ENCODE measurements at places on chromosomes 16 and 17.

- no peak for DNase-seq
These were observed 963.6 kb upstream of the GOT2 start for GRCh38 chr16:59697761-59698160.

GRCh38 chr17:3710951-3711383 is 12.7 kb upstream of the HASPIN start:
- DNase-seq = peak; percentile 84

DNA sequence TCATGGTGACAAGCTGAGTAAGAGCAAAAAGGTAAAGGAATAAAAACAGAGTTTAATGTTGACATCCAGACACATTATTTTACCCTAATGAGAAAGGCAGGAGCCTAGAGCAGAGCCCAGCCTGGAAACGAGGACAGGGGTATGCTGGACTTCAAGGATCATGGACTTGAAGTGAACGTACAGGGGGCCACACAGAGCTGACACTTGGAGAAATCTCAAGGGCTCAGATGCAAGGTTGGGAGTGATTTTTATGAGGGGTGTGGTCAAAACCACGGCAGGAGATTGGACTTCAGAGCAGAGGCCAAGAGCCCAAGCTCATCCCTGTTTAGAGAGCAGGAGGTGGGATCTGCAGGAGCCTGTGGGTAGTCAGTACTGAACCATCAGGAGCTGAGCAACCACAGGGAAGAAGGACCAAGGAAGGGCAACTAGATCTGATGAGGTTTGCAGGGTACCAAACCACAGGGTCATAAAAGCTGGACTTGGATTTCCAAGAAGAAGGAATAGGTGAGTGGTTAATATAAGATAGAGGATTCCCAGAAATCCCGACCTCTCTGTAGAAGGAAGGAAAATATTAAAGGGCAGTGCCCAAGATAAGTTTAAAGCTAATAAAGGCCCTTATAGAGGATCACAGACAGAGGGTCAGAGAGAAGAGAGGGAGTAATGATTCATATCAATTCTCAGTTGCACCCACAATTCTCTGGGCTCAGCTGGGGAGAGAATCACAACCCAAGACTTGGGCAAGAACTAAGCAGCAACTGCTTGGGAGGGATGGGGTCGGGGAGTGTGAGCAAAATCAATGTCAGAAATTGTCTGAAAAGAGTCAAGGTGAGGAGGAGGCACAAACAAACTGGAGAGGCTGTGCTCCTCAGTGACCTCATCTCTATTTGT is 331.7 kb downstream of the SOX9 start:
- DNase-seq = no peak

- DNase-seq = no peak
These were observed 33.8 kb upstream of the CMIP start for GRCh38 chr16:81410643-81411293.

DNA sequence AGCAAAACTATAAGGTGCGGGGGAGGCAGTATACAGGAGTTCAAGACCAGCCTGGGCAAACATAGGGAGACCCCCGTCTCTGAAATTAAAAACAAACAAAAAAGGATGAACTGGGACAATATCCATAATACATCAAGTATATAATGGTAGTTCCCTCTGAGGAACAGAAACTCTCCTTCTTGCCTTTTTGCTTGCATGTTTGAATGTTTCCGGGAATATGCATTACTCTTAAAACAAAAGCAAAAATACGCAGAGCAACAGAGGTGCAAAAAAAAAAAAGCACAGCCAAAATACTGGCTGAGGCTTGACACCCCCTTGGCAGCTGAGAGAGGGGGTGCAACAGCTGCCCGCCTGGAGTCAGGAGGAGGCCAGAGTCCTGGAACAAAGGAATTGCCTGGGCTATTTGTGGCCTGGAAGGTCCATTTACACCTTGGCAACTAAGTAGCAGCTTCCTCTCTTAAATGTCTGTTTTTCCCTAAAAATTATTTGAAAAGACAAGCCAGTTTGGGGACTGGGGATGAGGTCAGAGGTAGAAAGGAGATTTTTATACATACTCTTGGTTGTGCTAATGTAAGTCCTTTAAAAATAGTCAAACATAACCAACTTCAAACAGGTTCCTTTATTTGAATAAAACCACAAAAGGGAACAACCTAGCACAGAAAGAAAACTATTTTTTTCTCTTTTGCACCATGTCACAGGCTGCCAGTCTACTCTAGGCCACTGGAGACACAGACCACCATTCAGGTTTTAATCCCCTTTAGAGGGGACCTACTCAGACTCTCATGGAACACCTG is 19.5 kb downstream of the USP7 start:
- DNase-seq = no peak

DNA sequence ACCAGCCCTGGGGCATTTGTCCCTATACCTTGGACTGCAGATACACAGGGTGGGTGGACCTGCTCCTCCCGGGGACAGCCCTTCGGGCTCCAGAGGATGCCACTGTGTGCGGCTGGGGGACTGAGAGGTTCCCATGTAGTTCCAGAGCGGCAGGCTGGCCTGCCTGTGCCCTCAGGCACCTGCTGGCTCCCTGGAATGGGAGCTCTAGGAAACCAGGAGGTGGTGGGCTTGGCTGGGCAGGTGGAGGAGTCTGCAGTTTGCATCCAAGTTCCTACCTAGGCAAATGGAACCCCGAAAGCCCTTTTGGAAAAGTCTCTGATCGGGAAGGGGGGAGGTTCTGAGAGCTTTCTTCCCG is 982 bp downstream of the DBNDD1 start:
- no peak for DNase-seq

- no peak for DNase-seq
These were observed 29.7 kb downstream of the SLC25A10 start for GRCh38 chr17:81741594-81742452.

GRCh38 chr17:56257075-56257474 is 103.8 kb downstream of the ANKFN1 start:
- DNase-seq = no peak

DNA sequence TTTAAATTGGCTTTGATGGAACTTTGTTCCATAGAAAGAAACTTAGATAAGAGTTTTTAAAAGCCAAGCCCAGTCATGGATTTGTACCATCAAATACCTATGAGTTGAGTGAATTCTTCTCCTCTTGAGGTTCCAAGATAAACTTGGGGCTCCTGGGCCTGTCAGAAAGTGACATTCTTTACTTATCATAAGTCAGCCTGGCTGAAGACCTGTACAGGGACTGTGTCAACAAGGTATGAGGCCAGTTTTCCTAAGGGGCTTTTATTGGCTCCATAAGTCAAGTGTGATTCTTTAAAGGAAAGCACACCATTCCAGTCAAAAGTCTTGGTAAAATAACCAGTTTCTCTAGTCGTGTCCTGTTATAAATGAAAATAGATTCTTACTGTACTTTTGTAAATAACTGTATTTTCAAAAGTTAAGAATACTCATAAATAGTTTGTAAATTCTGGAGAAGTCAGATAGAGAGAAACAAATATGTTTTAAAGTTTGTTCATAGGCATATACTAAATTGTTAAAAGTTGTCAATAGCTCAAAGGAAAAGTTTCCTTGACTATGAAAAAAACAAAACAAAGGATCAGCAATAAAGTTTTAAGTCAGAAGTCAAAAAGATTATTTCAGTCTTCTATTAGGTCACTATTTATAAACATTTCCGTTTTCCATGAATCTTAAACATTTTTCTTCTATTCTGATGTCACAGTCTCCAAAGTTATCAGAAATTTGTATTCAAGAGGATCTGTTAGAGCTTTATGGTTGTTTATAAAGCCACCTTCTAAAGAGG is 22.5 kb upstream of the MYO1D start:
- no peak for DNase-seq

GRCh38 chr16:72400257-72401083 is 228.5 kb upstream of the PMFBP1 start:
- peak; percentile 2 for DNase-seq

DNA sequence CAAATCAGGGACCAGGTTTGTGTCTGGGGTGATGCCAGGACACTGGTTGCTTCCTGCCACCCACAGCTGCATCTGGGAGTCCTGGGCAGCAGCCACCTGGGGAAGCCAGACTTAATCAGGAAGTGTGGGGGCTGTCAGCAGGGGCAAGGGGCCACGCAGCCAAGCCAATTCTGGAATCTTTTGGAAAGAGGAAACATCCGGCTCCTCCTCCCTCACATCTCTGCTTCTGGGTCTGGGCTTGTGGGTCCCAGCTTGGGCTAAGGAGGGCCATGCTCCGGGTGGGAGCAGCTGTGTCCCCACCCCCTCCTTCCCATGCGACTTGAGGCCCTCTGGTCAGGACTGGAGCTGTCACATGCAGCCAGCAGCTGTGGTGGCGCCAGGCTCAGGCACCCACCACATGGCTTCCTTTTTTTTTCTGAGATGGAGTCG is 37.0 kb upstream of the CCDC182 start:
- DNase-seq = no peak

DNA sequence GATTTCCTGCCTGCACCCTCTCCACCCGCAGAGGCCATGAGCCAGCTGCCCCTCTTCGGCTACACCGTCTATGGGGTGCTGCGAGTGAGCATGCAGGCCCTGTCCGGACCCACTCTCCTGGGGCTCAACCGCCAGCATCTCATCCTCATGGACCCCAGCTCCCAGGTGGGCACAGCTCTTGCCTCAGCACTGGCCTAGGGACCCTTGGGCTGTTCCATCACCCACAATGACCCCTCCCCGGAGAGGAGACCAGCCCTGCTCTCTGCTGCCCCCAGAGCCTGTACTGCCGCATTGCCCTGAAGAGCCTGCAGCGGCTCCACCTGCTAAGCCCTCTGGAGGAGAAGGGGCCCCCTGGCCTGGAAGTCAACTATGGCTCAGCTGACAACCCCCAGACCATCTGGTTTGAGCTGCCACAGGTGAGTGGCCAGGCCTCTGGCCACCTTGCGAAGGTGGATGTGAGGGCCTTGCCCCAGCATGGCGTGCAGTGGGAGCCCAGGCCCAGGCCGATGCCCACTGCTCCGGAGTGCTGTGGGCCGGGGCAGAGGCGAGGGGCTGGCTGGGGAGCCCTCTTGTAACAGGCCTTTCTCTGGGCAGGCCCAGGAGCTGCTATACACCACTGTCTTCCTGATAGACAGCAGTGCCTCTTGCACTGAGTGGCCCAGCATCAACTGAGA is 7.3 kb upstream of the SMIM5 start:
- DNase-seq = no peak

DNA sequence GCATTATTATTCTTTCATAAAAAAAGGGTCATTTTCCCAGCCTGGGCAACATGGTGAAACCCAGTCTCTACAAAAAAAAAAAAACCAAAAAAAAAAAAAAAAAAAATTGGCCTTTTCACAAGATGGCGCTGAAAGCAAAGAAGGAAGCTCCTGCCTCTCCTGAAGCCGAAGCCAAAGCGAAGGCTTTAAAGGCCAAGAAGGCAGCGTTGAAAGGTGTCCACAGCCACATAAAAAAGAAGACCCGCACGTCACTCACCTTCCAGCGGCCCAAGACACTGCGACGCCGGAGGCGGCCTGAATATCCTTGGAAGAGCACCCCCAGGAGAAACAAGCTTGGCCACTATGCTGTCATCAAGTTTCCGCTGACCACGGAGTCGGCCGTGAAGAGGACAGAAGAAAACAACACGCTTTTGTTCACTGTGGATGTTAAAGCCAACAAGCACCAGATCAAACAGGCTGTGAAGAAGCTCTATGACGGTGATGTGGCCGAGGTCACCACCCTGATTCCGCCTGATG is 4.9 kb upstream of the PGAP6 start:
- no peak for DNase-seq

DNA sequence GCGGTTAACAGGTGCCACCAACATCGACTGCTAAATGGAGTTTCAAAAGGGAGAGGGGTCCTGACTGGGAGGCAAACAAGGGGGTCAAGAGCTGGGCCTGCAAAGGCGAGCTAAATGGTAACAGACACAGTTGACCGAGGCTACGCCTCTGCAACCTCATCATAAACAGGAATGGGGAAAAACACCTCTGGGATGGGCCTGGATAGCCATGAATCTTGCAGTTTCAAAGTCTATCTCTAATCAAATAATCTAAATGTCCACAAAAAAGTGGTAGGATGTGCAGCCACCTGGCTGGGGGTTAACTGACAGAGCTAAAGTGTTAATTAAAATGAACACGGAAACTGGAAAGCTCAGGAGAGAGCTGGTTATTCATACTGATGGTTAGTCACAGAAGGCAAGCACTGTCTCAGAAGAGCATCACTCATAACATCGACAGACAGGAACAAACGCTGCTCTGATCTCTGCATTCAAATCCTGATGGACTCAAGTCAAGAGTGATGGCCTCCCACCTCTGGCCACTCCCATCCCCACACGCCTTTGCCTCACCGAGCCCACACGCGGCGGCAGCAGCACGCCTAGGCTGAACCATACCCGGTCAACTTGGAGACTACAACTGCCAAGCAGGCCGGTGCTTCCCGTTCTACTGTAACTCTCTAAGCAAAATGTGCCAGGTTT is 56.3 kb downstream of the CREBBP start:
- DNase-seq = no peak

DNA sequence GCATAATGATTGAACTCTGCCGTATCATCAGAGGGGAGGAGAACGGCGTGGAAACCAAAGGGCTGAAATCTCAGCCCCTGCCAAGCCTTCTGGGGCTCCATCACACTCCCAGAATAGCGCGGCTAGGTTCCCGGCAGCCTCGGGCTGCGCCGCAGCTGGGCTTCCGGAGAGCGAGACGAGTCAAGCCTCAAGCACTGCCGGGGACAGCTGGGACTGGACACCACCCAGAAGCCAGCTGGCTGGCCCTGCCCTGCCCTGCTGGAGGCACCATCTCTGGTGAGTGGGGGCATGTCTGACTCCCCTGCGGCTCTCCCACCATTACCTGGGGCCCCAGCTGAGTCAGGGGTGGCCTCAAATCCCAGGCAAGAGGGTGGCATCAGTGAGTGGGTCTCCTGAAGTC is 7.2 kb upstream of the GPRC5C start:
- DNase-seq = no peak

DNA sequence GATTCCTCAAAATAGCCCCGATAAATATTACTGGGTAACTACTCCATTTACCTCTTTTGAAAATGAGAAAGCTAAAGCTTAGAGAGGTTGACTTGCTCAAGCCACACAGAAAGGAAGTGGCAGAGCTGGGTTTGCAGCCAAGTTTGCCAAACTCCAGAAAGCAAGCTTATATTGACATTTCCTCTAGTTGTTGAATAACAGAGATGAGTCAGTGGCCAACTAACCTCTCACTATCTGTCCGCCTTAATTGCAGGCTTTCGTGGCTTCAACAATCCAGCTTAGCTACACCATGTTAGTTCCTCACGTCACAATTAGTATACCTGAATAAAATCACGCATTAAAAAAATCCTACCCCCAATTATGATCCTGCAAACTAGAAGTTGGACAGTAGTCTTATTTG is 151.7 kb downstream of the CNTNAP4 start:
- DNase-seq = no peak

- peak; percentile 81 for DNase-seq
These were observed 681 bp downstream of the XPO6 start for GRCh38 chr16:28210979-28211588.

GRCh38 chr16:80620736-80621605 is 80.2 kb downstream of the DYNLRB2 start:
- no peak for DNase-seq
